Thoracic aorta endothelial cell (primary cell): ENCODE measurements at places on chromosomes 11 and 22. TPM values are rescaled to one million over a fixed set of nuclear protein-coding genes. Genes with fewer than 3 reads are reported as not detected.

The CCDC87 gene
- 0.27 and 0.50 TPM in 2 replicates for total RNA-seq

The MRGPRF gene
- under 0.01 TPM in 1 of 2 replicates, not detected in the other for total RNA-seq

The NNMT gene
- total RNA-seq = 171 and 202 TPM in 2 replicates

The MB gene
- total RNA-seq = not detected in 2 replicates

The SCGB2A2 gene
- not detected in 2 replicates for total RNA-seq

The LRRC75B gene
- total RNA-seq = 2.0 and 3.7 TPM in 2 replicates

The SAA4 gene
- total RNA-seq = not detected in 2 replicates

The PGA4 gene
- total RNA-seq = not detected in 2 replicates
